ENCODE measurements at places on chromosomes 2 and 18.

- no peak for DNase-seq
These were observed 1.2 kb downstream of the FN1 start for GRCh38 chr2:215434447-215435279.

GRCh38 chr2:223092667-223093066 is 40.7 kb downstream of the KCNE4 start:
- DNase-seq = no peak

- DNase-seq = no peak
These were observed 246.9 kb upstream of the CYP26B1 start for GRCh38 chr2:72394541-72395070.

- DNase-seq = no peak
These were observed 4.7 kb downstream of the CTDP1 start for GRCh38 chr18:79684283-79684631.

- no peak for DNase-seq
These were observed 235.3 kb downstream of the ANKRD36 start for GRCh38 chr2:97348265-97348664.

DNA sequence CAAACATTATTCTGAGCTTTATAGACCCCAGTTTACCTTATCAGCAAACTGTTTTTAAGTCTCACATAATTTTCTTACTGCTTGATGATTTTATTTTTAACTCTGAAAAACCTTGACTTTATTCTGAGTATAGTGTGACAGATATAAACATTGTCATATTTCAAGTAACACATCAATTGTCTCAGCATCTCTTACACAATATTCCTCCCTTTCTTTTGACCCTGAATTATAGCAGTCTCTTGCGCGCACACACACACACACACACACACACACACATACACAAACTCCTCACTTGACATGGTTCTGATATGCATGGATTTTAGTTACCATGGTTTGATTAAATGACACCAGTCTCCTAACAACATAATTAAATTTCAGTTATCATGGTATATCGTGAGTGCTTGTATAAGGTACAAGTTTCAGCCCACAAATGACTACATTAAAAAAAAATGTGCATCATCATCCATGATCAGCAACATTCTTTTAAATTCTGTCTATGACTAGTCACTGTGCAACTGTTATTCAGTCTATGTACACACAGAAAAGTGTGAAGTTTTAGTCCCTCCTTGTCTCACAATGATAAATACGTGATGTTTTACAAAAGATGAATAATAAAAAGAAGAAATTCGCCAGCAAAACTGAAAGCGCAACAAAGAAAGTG is 39.5 kb upstream of the TACR1 start:
- DNase-seq = no peak

- no peak for DNase-seq
These were observed 62.7 kb upstream of the KIF5C start for GRCh38 chr2:148812306-148812705.

- DNase-seq = no peak
These were observed 700.9 kb downstream of the ERBB4 start for GRCh38 chr2:211837706-211838105.

GRCh38 chr2:176702131-176702530 is 432.9 kb downstream of the MTX2 start:
- no peak for DNase-seq

DNA sequence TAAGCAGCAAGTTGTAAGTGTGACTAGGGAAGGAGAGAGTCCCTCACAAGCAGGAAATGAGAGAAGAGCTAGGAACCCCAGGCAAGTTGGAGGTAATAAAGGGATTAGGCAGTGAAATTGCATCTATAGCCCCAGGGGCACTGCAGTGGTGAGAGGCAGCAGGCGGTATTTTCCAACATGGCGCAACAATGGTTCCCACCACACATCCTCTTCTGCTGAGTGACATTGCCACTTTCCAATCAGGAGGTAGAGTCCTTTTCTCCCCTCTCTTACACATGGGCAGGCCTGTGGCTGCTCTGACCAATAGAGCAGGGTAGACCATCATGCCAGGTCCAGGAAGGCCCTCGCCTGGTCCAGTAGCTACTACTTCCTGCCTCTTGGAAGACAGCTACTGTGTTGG is 86.6 kb downstream of the DNER start:
- DNase-seq = no peak

GRCh38 chr18:80065705-80066104 is 31.5 kb downstream of the RBFA start:
- no peak for DNase-seq

GRCh38 chr2:102736410-102737409 is 25.1 kb upstream of the TMEM182 start:
- DNase-seq = peak; percentile 78

- DNase-seq = no peak
These were observed 6.6 kb upstream of the DSC3 start for GRCh38 chr18:31049189-31049588.

DNA sequence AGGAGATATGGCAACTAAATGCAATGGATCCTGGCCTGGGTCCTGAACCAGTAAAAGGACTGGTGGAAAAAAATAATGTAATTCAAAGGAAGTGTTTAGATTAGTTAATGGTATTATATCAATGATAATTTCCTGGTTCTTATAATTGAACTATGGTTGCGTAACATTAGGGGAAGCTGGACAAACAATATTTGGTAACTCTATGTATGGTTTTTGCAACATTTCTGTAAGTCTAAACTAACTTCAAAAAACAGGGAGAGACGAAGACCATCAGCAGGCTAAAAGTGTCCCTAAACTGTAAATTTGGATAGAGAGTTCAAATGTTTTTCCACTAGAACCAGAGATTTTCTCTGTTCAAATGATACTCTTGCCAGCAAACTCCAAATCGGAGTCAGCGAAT is 36.9 kb downstream of the KLF7 start:
- DNase-seq = no peak

- DNase-seq = no peak
These were observed 7.4 kb downstream of the DYSF start for GRCh38 chr2:71460595-71461303.

DNA sequence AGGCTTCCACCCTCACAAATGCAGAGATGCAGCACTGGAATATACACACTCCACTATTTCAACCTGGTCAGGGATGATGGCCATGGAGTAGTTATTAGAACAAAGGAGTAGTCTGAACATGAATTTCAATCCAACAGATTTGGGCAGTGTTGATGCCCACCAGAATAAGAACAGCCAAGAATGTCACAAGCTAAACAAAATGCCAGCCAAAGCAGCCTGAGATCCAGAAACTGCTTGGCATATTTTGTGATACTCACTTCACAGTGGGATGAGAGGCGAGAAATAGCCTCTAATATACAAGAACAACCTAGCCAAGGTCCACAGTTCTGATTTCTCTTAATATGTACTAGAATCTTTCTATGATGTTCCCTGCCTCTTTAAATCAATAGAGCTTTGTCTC is 58.6 kb upstream of the KLF7 start:
- no peak for DNase-seq

DNA sequence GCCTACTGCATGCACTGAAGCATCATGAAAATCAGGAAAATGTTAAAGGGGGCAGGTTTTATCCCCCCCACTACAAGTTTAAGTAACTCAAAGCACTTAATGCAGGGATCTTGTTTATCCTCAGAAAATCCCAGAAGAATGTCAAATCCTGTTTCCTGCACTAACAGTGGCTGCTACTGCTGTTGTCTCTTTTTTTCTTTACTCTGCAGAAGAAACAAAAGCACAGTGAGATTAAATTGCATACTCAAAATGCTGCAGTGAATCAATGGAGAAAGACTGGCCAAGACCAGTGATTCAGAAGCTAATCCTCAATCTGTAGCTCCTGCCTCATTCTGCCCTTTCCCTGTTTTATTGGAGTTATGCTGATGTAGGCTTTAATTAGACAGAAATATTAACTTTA is 332.3 kb upstream of the FIGN start:
- DNase-seq = no peak

DNA sequence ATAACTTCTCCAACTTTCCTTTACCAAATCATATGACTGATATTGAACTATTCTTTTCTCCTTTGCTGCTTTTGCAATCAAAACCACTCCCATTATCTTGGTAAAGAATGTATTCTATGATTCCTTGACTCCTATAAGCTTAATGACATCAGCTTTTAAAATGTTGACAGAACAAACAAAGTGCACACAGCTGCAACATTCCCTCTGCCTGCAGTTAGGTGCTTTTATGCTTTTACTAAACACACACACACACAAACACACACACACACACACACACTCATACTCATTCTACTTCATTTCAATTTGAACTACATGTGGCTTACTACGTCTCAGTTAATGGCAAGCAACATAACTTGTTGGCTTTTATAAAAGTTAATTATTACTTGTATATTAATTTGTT is 946.6 kb downstream of the DPP10 start:
- no peak for DNase-seq
